ENCODE measurements at places on chromosomes 4 and X.

DNA sequence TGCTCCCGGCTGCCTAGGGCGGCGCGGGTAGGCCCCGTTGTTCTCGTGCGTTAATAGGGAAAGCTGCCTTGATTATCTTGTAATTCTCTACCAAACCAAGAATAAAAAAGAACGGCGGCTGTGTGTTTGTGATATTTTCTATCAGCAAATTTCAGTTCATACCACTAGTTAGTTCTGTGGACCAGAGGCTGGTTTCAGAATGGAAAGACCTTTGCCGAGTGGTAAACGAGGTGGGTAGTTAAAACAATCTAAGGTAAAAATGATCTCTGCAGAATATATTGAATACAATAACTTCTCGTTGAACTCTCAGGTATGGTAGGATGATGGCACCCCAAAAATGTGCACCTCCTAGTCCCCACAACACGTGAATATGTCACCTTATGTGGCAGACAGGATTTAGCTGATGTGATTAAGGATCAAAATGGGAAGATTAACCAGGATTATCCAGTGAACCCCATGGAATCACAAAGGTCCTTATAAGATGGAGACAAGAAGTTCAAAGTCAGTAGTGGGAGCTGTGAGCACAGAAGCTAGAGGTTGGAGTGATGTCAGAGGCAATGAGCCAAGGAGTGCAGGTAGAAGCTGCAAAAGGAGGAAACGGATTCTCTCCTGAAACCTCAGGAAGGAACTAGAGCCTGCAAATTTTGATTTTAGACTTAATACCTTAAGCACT lies 574 bp upstream of the CFAP97 start:
- no peak for DNase-seq

DNA sequence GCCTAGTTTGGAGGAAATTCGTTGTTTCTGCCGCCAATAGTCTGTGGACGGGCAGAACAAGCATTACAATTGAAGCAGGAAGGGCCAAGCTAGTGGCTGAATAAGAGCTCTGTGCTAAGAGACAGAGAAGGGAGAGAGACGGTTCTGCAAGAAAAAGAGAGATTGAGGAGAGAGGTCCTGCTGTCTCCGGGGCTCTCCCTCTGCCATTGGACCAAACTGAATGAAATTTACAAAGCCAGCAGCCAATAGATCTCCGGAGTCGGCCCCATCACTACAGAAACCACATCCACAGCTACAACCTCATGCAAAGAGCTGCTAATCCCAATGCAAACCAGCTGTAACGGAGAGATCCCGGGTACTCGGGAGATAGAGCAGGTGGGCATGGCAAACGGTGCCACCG lies at the start of gene NLGN4X:
Gene NLGN4X (minus strand): TSS at position 148 of the 400 bp plus-strand sequence. CDS start 77,401 bp downstream, outside the sequence.
- no peak for DNase-seq

GRCh38 chr4:6160536-6160935 lies 39.8 kb downstream of the JAKMIP1 start:
- no peak for DNase-seq

DNA sequence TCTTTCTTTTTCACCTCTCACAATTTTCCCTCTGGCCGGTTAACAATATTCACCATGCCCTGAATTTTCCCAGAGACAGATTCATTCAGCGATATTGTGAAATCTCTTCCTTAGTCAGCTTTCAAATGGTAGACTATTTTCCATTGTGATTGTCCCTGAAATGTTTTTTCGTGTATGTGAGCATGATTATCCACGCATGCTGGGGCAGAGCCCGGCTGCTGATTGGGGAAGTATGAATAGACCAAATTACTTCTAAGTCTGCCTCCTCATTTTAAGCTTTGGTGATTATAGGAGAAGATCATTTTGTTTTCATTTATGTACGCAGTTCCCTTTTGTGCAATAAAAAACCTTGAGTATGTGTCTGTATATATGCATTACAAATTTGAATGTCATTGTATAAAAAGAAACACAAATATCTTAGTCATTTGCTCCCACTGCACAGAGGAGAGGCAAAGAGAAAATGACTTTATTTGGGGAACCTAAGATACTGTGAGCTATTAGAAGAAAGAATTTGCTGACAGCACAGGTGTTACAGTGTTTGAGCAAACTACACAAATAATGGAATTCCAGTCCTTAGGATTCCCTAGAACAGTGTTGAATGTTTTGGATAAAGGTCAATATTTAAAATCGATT lies 11.3 kb downstream of the DTHD1 start:
- no peak for DNase-seq

DNA sequence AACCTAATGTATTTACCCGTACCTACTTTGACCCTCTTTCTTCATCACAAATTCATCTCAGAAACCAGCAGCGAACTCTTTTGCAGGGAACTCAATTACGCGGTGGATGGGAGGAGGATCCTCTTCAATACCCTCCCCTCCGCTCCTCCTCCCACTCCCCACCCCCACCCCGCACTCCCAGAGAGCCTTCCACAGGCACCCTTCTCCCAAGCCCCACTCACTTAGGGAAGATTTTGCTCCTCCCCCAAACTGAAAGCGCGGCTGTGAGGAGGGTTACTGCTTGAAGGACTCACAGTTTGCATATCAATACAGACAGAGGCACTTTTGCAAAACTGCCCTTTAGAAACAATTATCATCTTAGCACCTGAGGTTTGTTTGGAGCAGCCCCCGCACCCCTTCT lies 960 bp upstream of the IL1RAPL1 start:
- DNase-seq = no peak

DNA sequence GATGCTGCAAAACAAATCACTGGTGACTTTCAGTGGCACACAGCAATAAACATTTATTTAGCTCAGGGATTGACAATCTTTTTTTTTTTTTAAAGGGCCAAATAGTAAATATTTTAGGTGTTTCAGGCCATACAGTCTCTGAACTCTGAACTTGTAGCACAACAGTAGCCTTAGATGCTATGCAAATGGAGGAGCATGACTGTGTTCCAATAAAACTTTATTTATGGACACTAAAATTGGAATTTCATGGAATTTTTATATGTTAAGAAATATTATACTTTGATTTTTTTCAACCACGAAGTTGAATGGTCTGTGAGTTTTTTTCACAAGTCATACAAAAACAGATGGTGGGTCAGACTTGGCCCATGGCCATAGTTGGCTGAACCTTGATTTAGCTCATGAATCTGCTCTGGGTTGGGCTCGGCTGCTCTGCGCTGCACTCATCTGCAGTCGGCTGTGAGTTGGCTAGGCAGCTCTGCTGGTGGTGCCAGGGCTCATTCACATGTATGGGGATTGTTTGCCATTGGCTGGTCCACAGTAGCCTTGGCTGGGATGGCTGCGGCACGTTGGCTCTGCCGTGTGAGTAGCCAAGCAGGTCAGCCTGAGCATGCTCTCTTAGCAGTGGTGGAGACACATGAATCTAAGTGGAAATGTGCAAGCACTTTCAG lies 231.7 kb upstream of the PGRMC2 start:
- DNase-seq = no peak

GRCh38 chr4:6464842-6465588 lies 7.4 kb downstream of the PPP2R2C start:
- no peak for DNase-seq

GRCh38 chr4:87838205-87838604 lies 5.4 kb downstream of the MEPE start:
- no peak for DNase-seq

DNA sequence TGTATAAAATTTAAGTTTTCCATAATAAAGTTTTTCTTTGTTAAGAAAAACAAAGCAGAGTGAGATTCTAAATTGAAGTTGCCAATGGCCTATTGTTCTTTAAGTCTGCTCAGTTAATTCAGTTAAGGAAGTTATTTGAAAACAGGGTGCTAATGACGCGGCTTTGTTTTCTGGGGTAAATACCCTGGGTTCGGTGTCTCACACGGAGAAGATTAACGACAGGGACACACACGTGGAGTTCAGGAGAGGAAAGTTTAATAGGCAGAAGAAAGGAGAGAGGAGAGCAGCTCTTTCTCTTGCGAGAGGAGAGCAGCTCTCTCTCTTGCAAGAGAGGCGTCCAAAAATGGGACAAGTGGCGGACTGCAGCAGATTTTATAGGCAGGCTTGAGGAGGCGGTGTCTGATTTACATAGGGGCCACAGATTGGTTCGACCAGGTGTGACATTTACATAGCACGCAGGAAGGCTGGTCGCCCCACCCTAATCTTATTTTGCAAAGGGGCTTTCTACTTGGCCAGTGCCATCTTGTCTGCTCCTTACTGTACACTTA lies 9.6 kb downstream of the CA5B start:
- no peak for DNase-seq

DNA sequence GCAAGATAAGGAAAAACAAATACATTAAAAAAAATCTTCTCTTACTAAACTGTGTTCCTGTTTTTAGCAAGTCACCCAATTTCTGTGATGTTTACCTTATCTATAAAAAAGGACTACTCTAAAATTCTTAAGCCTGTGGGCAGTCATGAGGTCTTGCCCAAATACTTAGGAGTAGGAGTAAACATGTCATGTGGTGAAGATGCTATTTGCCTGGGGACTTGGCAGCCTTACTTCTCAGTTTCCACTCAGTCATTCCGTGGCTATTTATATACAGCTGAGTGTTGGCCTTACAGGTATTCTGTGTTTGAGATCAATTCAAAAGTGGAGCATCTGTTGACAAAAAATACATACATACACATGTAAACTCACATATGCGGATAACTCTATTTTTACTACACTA lies 89.9 kb upstream of the TLR2 start:
- no peak for DNase-seq

DNA sequence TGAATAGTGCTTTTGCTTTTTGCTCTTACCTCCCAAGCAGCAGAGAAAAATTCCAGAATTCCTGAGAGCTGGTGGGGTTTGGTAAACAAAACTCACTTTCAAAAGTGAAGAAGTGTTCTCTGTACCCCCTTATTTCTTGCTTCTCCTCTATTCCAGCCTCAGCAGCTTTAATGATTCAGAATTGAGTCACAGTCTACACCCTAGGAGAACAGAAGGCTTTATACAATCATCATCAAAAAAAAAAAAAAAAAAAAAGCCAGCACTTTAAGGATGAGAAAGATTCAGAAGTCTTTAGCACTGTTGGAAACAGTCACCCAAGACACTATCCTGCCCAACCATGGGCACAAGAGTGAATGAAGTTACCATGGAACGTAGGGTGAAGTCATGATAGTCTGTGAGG lies 1583.1 kb upstream of the PCDH10 start:
- DNase-seq = no peak

DNA sequence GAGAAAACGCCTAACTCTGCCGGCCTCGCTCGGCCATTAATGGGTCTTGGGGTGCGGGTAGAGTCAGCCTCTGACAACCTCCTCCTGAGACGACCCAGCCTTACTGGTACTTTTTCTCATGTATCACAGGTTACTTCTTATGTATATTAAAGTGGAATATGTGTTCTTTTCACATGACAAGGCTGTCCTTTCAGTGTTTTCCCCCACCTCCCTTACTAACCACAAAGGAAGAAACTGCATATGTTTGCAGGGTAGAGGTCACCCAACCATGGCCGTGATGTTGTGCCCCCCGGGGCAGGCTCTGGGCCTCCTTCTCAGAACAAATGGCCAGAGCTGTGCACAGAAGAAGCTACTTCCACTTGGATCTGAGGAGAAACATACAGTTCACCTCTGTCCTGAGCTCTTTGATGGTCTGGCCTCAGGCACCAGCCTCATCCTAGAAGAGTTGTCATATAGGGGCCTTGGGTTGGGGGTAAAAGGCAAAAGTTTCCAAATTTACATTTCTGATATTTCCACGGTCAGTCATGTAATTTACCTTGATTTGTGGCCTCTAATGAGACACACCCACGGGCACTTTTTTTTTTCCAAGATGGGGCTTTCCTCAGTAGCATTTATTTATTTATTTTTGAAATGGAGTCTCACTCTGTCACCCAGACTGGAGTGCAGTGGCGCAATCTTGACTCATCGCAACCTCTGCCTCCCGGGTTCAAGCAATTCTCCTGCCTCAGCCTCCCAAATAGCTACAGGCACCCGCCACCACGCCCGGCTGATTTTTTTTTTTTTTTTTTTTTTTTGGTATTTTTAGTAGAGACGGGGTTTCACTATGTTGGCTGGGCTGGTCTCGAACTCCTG lies 1.9 kb downstream of the SOWAHD start:
- no peak for DNase-seq

DNA sequence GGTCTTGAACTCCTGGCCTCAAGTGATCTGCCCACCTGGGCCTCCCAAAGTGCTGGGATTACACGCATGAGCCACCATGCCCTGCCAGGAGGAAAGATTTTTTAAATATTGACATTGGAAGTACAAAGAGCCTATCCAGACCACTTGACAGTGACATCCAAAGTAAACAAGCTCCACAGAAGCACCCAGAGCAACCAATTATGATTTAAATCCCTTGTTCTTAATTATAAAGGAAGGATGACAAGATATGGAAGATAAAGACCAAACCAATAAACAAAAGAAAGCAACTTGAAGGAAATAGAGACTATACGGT lies 27.7 kb upstream of the RPL34 start:
- no peak for DNase-seq

- DNase-seq = no peak
These were observed 20.7 kb downstream of the FHDC1 start for GRCh38 chr4:152956650-152957436.

- DNase-seq = no peak
These were observed 106.0 kb upstream of the NDST4 start for GRCh38 chr4:115219315-115219860.

DNA sequence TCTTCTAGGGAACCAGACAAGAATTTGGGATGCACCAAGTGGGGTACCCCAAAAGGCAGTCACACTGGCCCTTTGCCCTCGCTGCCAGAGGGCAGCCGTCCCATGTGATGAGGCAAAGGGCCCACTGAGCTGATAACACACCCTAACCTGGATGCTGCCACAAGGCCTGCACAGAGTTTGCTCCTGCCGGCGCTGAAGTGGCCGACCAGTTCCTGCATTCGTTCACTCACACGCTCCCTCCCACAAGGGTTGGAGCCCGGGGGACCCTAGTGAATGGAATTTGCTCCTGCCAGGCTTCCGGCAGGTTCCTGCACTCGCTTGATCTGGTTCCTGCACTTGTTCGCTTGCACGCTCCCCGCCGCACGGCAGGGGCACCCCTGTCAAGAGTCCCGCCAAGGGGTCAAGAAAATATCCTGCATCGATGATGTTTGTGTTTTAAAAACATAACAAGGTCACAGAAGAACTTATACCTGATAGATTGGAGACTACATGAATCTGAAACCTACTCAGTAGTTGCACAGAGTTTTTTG lies 296.4 kb upstream of the VCX start:
- no peak for DNase-seq

- no peak for DNase-seq
These were observed 83.9 kb upstream of the ARHGAP24 start for GRCh38 chr4:85391071-85391470.

- DNase-seq = no peak
These were observed 27.6 kb downstream of the INTU start for GRCh38 chr4:127660284-127660885.

DNA sequence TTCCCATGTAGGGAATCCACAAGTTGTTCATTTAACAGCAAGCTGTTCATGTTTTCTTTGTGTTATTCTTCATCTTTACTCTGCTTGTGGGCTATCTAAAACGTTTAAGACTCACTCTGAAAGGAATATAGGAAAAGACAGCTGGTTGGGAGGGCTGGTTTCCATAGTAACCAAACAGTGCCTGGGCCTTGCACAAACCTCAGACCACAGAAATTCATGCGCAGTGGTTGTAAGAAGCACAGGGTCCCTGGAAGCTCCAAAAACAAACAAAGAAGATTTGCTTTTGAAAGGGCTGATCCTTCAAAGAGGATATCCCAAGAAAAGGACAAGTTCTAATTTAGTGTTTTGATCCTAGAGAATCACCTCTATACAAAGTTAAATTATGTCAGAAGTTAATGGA lies 7.8 kb downstream of the SERTM2 start:
- DNase-seq = no peak

GRCh38 chr4:93740890-93741289 lies 87.7 kb upstream of the ATOH1 start:
- no peak for DNase-seq

Measured in stimulated activated CD4-positive, alpha-beta T cell treated with anti-CD3 and anti-CD28 coated beads, Interleukin-1b, Interleukin-23, amount 100 ng/mL, for 1 hour (primary cell).